ENCODE measurements at places on chromosomes 11 and 22.

DNA sequence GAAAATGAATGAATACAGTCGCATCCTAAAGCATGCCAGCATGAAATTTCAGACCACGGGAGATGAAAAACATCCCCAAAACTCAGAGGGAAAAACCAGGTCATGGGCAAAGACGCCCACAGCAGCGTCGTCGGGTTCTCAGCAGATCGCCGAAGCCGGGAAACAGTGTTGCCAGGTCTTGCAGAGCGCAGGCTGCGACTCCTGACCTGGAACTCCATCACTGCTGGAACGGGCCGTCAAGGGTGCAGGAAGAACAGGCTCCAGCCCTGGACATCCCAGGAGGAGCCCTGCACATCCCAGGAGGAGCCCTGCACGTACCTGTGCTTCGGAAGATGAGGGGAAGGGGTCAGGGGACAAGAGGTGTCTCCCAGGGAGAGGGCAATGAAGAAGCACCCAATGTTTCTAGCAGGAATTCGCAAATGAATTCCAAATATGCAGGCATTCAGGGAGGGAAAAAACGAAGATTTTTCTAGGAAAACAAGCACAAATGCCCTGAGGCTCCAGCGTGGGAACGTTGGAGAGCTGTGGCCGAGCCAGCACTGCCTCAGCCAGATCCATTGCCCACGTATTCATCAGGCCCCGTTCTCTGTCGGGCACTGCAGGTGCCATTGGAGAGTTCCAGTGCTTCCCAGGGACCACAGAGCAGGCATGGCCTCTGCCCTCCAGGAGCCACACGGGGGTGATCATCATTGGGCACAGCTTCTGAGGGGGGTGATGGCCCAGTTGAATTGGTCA lies 1110.4 kb downstream of the BRD1 start:
- DNase-seq: no peak

DNA sequence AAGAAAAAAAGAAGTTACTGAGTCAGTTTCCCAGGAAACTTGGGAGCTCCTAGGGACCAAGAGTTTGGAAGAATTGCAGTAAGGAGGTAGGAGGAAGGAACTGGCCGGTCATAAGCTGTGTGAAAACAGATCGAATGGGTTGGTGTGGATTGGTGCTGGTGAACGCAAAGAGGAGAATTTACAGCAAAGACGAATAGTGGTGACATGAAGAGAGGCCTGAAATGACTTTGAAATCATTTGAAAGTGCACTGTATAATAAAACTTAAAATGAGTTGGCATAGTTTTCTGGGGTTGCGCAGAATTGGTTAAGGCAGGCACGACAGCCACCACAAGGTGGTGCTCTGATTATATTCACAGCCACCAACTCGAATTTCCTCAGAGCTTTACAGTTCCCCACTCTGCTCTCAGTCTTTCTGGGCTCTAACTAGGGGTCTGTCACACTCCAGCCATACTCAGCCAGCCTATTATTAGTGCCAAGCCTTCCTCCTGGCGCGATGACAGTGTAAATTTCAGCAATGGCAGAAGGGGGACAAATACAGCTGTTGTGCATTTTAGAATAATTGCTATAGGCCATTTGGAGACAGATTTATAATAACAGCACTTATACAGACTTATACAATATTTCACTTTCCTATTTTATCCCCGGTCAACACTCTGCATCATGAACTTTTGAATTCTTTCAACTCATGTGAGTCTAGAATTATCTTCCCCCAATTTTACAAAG lies 8.3 kb upstream of the HTR3B start:
- DNase-seq: peak; percentile 30

GRCh38 chr11:15864026-15864805 lies 492.1 kb downstream of the SOX6 start:
- no peak for DNase-seq

- DNase-seq: no peak
Observed at GRCh38 chr11:48237727-48238126, 7.2 kb upstream of the OR4X2 start.

- no peak for DNase-seq
Observed at GRCh38 chr11:116242006-116242405, 530.8 kb downstream of the BUD13 start.

DNA sequence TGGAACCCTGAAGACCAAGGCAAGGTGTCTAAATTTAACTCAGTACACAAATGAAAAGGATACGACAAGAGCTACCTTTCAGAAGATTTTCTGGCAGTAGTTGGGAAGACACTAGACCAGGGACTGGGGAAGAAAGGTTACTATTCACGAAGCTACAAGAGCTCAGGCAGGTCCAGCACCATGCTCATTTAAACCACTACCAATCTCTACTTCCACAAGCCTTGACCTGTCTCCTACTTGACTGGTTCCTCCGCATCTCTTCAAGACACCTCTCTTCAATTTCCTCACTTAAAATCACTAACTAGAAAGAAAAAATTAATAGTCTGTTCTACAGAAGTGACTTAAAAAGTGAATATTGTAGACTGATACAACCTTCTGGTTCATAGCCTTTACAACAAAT lies 22.9 kb downstream of the TCF20 start:
- no peak for DNase-seq

DNA sequence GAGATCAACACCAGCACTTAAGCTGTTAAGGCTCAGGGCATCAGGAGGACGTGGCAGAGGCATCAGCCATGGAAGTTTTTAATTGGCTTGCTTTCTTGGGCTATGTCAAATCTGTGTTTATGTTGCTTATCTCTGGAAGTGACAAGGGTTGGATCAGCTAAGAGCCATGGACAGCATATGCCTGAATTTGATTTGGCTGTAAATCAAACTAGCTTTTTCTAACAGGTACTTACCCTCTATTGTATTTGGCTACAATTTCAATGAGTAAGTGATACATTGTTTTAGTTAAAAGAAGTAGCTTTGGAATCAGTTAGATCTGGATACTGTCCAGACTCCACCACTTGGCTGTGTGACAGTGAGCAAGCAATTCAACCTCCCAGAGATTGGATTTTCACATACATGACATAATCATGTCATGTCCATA lies 936.6 kb downstream of the OPCML start:
- DNase-seq: no peak

- no peak for DNase-seq
Observed at GRCh38 chr11:24932110-24933000, 435.5 kb downstream of the LUZP2 start.

DNA sequence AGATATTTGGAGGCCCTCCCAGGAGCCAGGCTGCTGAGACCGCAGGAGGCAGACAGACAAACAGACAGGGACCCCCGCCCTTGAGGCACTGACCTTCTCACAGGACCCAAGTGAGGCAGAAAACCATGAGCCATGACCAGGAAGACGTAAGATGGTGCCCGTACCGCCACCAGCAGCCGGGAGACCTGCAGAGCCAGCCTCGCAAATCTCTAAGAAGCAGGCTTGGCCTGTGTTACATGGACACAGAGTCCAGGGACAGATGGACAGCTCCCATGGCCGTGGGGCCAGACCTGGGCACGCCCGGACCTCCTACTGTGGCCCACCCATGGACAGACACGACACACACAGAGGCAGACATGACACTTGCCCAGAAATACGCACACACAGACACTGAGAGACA lies 30.7 kb upstream of the TOLLIP start:
- no peak for DNase-seq

- DNase-seq: no peak
Observed at GRCh38 chr11:129460714-129461113, 85.1 kb downstream of the BARX2 start.

DNA sequence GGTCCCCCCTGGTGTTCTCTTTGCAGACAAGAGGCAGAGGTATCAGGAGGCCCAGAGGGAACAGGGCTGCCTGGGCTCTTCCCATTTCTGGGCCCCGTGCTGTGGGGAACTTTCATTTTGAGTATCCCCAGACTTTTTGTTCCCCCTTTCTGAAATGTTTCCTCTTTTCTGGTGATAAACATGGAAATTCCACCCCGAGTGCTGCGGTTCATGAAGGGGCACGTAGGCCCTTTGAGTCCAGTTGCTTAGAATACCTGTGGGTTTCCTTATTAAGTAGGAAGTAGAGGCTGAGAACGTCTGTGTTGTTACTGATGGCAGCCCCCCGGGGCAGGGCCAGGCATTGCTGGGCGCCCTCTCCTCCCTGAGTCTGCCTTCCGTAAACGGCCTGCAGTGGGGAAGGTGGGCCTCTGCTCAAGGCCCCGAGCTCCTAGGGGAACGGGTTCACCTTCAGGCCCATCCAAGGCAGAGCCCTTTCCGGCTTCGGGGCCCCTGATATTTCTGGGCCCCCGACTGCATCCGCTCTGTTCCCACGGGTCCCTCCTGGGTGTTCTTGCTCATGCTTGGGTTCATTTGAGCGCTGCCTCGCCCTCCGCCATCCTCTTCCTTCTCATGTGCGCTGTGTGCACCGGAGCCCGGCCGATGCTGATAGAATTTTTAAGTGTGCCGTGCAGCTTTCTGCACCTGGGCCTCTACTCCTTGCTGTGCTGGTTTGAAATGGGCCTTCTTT lies 12.0 kb downstream of the TBC1D22A start:
- DNase-seq: no peak

- no peak for DNase-seq
Observed at GRCh38 chr11:115745610-115746512, 241.6 kb upstream of the CADM1 start.

GRCh38 chr11:121091492-121092152 lies 9.4 kb upstream of the TECTA start:
- no peak for DNase-seq

GRCh38 chr11:93959663-93960062 lies 61.5 kb upstream of the HEPHL1 start:
- no peak for DNase-seq

DNA sequence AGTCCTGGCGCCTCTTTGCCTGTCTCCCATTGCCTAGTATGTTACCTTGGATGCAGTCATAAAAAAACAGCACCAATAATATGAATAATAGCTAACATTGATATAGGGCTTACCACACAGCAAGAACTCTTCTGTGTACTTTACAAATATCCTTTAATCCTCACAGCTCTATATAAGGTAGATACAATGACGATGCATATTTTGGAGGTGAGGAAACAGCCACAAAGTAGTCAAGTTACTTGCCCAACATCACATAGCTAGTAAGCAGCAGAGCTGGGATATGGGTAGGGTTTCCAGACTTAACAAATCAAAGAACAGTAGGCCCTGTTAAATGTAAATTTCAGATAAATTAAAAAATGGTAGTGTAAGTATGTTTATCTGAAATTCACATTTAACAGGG lies 128.8 kb downstream of the ST3GAL4 start:
- DNase-seq: no peak

DNA sequence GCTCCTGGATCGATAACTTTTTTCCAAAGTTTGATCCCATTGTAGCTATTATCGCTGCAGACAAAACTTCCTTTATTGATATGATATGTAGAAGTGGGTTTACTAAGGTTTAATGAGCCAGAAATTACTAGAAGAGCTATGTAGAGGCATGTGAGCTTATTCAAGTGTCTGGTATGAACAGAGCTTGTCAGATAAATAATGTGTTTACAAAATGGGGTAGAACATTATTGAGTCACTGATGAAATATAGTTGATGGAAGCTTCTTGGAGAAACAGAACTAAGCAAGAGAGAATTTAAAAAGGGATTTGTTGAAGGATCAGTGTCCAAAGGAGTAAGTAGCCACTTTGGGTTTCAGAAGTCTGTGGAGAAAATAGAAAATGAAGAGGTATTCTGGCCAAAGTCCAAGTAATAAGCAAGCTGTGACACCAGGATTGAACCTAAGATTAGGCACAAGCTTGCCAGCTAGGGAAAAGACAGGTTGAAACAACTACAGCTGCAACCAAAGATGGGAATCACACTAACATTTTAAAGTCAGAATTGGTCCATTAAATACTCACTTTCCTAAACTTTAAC lies 104.3 kb downstream of the MAML2 start:
- DNase-seq: no peak

DNA sequence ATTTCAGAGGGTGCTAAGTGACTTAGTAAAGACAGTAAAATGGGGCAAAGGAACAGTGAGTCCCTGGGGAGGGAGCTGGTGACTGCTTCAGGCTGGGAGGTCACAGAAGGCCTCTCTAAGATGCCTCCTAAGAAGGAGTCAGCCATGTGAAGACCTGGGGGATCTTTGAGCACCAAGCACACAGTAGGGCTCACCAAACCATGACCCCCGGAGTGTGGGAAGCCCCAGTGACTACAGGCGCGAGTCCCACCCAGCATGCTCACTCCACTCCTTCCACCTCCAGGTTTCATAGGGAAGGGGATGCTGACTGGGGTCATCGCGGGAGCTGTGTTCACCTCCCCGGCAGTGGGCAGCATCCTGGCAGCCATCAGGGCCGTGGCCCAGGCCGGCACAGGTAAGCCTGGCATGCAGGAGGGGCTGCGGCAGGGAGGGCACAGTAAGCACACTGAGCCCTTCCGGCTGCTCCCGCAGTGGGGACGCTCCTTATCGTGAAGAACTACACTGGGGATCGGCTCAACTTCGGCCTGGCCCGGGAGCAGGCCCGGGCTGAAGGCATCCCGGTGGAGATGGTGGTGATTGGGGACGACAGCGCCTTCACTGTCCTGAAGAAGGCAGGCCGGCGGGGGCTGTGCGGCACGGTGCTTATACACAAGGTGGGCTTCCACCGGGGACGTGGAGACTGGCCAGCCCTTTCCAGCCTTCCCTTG lies 5.9 kb downstream of the TKFC start:
- DNase-seq: no peak

- no peak for DNase-seq
Observed at GRCh38 chr11:34302046-34302921, 55.5 kb downstream of the ABTB2 start.

- DNase-seq: peak; percentile 44
Observed at GRCh38 chr11:60978546-60979380, 7.3 kb downstream of the CD6 start.

GRCh38 chr11:3781423-3781822 lies 15.9 kb downstream of the NUP98 start:
- no peak for DNase-seq

DNA sequence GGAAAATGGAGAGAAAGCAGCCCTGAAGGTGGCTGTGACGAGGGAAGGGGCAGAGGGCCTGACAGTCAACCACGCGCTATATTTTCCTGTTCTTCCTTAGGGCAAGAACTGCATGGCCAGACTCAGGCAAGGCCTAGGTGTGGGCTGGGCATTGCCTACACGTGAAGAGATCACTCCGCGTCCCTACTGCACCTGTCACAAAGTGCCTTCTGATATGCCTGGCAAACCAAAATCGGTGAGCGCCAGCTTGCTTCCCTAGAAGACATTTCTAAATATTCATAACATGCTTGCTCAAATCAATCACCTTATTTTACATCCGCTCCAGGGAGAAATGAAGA lies 6.3 kb downstream of the TMEM121B start:
- no peak for DNase-seq

- no peak for DNase-seq
Observed at GRCh38 chr11:73521621-73522020, 76.3 kb downstream of the FAM168A start.

GRCh38 chr11:70916351-70916750 lies 336.0 kb downstream of the SHANK2 start:
- DNase-seq: no peak

GRCh38 chr11:102465696-102466095 lies 13.1 kb upstream of the TMEM123 start:
- no peak for DNase-seq

All from CD4-positive, alpha-beta T cell treated with Interleukin-6 at 100 ng/mL for 8 hours (primary cell).